ENCODE measurements at places on chromosomes 3 and 15. TPM values are rescaled to one million over a fixed set of nuclear protein-coding genes. Genes with fewer than 3 reads are reported as not detected.

The HIGD2B gene
- not detected for total RNA-seq

The CHRNA7 gene
- total RNA-seq, result 3.6 TPM

The PLSCR2 gene
- total RNA-seq, result 1.4 TPM

The RBMS3 gene
- 203 TPM for total RNA-seq

The TNFSF10 gene
- total RNA-seq, result 53.3 TPM

The ISLR gene
- total RNA-seq, result 102 TPM

The STXBP5L gene
- total RNA-seq, result 0.16 TPM

DNA sequence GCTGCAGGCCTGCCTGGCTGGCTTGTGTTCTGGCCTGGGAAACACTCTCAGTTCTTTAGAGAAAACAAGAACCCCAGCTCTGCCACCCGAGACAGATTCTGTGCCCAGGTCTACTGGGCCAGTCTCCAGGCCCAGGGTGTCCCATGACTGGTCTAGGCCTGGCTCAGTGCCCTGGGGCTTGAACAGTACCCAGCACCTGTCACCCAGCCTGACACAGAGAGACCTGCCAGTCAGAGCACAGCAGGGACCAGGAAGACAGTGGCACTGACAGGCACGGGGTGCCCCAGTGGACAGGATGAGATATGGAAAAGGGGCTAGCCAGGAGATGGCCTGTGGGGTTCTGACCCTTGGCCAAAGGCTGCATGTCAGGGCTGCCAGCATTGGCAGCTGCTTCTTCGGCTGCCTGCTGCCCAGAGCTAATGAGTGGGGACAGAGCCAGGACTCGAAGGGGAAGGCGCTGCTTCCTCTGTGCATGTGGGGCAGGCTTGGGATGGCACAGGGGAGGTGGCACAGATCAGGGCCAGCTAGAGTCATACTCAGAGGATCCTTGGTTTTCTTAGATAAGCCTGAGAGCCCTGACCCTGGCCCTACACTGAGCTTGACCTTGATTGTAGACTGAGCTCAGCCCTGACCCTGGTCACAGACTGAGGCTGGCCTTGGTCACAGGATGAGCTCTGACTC lies 15.1 kb downstream of the CCDC33 start:
- no peak overlapping the region for H3K4me3 ChIP-seq
- H3K4me1 ChIP-seq, result no peaks in the 10 kb centered on the region
- peak overlapping the region; percentile 45 for H3K27ac ChIP-seq
- no peaks in the 10 kb centered on the region for H3K36me3 ChIP-seq

DNA sequence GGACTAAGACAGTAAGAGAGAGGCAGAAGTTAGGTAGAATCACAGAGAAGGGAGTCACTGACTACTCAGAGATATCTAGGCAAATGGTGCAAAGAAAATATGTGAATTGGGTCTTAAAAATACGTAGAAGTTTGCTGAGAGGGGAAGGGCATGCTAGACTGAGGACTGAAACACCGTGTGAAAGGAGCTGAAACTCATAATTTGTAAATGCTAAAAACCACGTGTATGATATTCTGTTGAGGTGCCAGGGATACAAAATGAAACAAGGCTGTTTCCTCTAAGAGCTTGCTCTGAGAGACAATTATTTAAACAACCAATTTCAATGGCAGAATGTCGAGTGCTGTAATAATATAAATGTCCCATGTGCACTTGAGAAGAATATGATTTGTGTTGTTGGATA lies 47.2 kb downstream of the NCK1 start:
- no peaks in the 10 kb centered on the region for H3K4me1 ChIP-seq
- no peak for DNase-seq
- H3K27me3 ChIP-seq, result no peaks in the 10 kb centered on the region
- H3K4me3 ChIP-seq, result no peak overlapping the region

- no peak overlapping the region for H3K4me3 ChIP-seq
- H3K4me1 ChIP-seq, result no peaks in the 10 kb centered on the region
- peak; percentile 50 for DNase-seq
- no peaks in the 10 kb centered on the region for H3K27me3 ChIP-seq
These were observed 55.5 kb downstream of the SATB1 start for GRCh38 chr3:18369551-18370185.

DNA sequence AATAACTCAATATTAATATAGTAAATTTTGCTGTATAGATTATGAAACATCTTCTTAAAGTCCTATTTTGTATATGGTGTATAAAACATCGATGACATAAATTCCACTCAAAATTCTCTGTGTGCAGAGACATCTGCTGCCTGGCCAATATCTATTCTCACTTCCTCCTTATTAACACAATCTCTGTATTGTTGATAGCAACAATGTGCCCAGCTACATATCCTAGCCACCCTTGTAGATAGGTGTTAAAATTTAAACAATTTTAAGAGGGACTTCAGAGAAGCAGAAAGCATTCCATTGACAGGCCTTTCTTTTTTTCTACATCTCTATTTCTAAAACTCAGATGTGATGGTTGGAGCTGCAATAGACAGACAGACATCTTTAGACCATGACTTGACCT lies 72.3 kb downstream of the FGF12 start:
- no peak for DNase-seq
- H3K4me1 ChIP-seq, result no peaks in the 10 kb centered on the region
- no peaks in the 10 kb centered on the region for H3K36me3 ChIP-seq
- H3K27me3 ChIP-seq, result no peaks in the 10 kb centered on the region
- H3K4me3 ChIP-seq, result no peak overlapping the region

- H3K27me3 ChIP-seq, result no peaks in the 10 kb centered on the region
- no peaks in the 10 kb centered on the region for H3K4me1 ChIP-seq
- peak overlapping the region; percentile 25 for H3K27ac ChIP-seq
- H3K4me3 ChIP-seq, result no peak overlapping the region
These were observed 34.0 kb upstream of the LEKR1 start for GRCh38 chr3:156792114-156792513.

DNA sequence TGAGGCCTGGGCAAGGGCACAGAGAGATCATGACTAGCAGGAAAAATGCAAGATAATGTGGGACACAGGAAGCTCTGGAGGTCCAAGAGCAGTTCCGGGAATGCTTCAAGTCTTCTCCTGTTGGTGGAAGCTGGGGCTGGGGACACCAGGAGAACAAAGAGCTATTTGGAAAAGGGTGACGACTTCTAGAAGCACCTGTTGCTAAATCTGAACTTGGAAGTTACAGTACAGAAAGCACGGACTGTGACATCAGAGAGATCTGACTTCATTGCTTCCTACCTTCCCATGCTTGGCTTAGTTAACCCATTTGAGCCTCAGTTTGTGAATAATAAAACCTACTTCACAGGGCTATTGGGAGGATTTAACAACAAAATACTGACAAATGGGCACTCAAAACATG lies 52.7 kb upstream of the NEO1 start:
- no peak for DNase-seq
- H3K27me3 ChIP-seq, result no peaks in the 10 kb centered on the region
- no peaks in the 10 kb centered on the region for H3K4me1 ChIP-seq
- no peaks in the 10 kb centered on the region for H3K36me3 ChIP-seq

DNA sequence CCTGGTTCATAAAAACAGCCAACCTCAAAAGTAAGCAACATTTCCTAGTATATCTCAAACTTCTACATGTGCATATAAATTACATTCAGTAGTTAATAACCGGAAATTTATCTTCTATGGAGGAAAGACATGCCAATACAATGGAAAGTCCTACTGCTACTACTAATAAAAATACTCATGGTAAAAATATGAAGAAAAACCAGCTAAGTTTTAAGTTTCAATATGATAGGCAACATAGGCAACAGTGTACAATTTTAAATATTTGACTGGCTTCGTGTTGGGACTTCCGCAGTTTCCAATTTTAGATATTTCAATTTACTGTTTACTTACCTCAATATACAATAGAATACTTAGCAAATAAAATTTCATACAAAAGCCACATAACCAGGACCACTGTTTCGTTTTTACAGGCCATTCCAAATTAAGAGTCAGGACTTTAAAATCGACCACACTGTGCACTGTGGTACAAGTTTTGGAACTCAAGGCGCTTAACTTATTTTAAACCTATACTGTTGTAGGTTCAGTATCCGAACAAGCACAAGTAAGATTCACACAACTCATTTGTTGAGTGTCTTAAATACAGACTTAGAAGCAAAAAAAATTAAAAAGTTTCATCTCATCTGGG lies 2.9 kb downstream of the NAA50 start:
- H3K4me3 ChIP-seq, result no peak overlapping the region
- no peaks in the 10 kb centered on the region for H3K27me3 ChIP-seq
- peaks cover 3% of the 10 kb centered on the region for H3K4me1 ChIP-seq
- H3K36me3 ChIP-seq, result no peaks in the 10 kb centered on the region
- DNase-seq, result no peak

DNA sequence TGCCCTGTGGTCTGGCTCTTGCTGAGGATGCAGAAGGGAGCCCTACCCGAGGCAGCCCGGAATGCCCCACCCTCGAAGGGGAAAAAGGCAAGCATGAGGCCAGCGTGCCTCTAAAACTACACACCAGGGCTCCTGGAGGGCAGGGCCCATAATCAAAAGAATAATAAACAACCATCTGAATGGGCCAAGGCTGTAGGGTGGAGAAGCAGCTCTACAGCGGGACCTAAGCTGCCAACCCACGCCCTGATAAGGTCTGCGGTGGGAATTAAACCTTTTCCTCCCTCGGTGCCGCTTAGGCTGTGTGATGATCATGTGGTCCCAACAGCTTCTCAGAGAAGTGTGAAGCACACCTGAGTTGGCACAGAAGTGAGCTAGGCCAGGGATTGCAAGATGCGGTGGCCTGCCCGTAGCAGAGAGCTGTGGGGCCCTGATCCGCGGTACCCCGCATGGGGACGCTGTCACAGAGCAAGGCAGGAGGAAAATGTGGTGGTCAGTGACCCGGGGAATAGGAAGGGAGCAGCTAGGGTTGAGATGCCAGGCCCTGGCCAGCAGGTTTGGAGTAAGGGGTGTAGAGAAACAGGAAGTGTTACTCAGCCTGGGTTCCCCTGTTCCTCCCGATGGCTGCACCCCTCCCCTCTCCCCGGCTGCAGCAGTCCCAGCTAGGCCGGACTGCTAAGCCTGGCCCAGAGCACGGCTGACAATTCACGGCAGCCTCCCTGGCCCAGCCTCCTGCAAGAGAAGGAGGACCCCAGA lies 1.1 kb upstream of the C15orf62 start:
- no peaks in the 10 kb centered on the region for H3K27me3 ChIP-seq
- no peak for DNase-seq
- no peaks in the 10 kb centered on the region for H3K4me1 ChIP-seq
- no peaks in the 10 kb centered on the region for H3K36me3 ChIP-seq

DNA sequence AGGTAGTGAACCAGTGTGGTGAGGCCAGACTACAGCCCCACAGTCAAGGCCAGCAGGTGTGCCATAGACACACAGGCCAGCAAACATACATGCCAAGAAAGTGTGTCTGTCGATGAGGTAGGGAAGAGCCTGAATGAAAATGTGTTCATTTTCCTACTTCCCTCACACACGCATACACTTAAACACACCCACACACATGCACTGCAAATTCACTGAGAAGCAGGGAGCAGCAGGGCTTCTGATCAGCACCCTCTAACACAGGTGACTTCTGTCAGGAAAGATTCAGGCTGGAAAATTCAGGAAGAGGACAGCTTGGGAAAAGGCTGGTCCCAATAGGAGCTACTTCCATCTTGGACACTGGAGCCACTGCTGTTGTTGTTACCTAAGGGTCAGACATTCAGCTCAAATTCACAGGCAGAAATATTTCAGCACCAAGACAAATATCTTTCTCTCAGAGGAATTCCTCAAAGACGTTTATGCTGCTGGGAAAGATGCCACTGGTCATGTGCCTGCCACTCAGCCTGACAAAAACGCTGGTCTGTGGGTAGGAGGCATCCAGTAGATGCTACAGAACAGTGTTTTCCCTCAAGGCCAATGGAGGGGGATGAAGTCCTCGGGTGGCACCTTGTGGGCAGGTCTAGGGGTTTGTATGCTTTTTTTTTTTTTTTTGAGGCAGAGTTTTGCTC lies 40.9 kb upstream of the LARS2 start:
- H3K4me3 ChIP-seq, result no peak overlapping the region
- H3K36me3 ChIP-seq, result no peaks in the 10 kb centered on the region
- no peaks in the 10 kb centered on the region for H3K27me3 ChIP-seq
- DNase-seq, result no peak

DNA sequence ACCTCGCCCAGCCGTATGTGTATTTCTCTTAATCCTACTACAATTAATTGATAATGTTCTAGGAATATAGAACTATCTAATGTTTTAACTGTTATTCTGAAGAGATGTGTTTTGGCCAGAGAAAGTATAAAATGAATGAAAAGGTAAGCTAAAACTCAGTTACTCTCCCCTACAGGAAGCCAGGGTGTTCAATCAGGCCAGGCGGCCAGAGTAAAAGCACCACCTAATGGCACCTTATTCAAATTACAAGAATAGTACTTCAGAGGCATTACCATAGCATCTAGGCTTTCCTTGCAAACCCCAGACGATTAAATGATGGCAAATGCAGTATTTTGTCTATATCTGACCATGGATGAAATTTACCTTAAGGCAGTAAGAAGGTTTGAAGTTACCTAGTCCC lies 10.4 kb downstream of the SLC12A8 start:
- no peaks in the 10 kb centered on the region for H3K27me3 ChIP-seq
- H3K27ac ChIP-seq, result no peak overlapping the region
- no peak overlapping the region for H3K4me3 ChIP-seq
- H3K4me1 ChIP-seq, result no peaks in the 10 kb centered on the region
- H3K36me3 ChIP-seq, result no peaks in the 10 kb centered on the region
- no peak for DNase-seq

DNA sequence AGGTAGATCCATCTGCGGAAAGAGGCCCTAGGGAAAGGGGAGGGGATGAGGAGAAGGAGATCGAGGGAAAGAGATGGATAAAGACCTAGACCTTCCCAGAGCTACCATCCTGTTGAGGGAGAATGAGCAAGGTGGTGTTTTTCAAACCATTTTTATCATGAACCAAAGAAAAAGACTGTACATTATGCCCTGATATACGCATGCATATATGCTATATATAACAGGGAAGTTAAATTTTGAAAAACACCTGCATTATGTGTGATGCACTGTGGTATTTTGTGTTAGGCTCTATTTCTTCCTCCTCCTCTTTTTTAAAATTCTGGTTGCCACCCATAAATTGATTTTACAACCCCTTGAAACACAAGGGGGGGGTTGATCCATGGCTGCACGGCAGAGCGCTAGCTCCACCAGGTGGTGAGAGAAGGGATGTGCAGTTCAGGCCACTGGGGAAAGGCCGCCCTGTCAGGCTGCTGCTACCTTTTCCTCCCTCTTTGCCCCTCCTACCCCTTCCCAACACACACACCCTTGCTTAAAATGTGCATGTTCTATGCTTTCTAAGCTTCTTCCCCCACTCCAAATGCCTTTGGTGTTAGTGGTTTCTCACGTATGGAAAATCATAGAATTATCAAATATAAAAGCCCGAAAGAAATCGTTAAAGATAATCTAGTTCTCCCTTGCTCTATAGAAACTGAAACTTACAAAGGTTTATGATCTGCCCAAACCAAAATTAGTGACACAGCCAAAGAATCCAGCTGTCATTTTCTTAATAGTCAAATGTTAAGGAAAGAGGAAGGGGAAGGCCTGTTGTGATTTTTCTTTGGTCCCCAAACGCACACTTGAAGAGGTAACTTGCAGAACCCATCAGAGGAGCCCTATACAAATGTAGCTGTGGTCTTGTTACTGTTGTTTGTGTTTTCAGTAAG lies 262.0 kb upstream of the UMPS start:
- no peaks in the 10 kb centered on the region for H3K27me3 ChIP-seq
- H3K4me3 ChIP-seq, result no peak overlapping the region
- H3K27ac ChIP-seq, result no peak overlapping the region
- H3K36me3 ChIP-seq, result peaks cover 4% of the 10 kb centered on the region

GRCh38 chr3:134086616-134087015 lies 56.9 kb upstream of the SLCO2A1 start:
- no peaks in the 10 kb centered on the region for H3K27me3 ChIP-seq
- H3K4me3 ChIP-seq, result no peak overlapping the region

GRCh38 chr3:15542614-15543013 lies 21.1 kb upstream of the COLQ start:
- DNase-seq, result no peak
- H3K36me3 ChIP-seq, result no peaks in the 10 kb centered on the region
- H3K4me3 ChIP-seq, result no peak overlapping the region
- peak overlapping the region; percentile 28 for H3K27ac ChIP-seq
- no peaks in the 10 kb centered on the region for H3K27me3 ChIP-seq
- peaks cover 3% of the 10 kb centered on the region for H3K4me1 ChIP-seq
